Anterior cingulate cortex (tissue), 58 donors: ENCODE measurements at places on chromosomes 16 and 17.

DNA sequence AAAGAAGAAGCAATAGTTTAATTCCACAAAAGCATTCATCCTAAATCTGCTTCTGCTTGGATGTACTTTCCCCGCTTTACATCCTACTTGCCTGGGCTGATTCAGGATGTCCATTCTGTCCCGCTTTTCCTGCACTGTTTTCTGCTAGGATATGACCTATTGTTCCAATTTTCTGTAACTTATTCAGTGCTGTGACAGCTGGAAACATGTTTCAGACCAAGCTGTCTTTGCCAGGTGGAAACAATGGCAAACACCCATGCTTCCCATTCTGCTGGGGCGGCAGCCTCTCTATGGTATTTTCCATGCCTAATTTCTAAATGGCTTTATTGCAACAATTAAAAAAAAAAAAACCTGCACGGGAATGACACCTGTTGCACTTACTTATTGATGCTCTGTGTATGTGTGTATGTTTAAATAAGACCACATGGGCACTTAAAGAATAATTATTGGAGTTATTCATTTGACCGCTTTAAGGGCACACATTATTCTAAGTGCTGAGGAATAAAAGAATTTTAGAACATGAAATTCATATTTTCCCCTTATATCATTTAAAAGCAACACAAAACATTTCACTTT is 21.0 kb downstream of the COQ7 start:
- DNase-seq = no peak

DNA sequence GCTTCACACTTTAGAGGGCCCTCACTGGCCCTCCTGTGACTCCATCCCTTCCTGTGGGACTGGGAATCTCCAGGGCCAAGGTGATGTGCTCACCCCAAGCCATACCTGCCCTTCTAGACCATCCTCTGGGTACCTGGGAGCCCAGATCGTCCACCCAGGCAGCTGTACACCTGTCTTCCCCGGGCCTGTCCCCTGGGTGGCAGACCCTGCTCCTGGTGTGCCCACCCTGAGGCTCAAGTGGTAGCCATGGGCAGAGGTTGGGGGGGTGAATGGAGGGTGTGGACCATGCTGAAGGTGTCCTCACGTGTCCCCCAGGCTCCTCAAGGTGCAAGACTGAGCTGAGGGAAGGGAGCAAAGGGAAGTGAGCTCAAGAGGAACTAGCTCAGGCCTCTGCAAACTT is 9.3 kb downstream of the CLEC10A start:
- no peak for DNase-seq

- no peak for DNase-seq
These were observed 62.8 kb downstream of the HS3ST3A1 start for GRCh38 chr17:13538841-13539411.

- no peak for DNase-seq
These were observed 32.5 kb downstream of the MARF1 start for GRCh38 chr16:15610369-15610871.

DNA sequence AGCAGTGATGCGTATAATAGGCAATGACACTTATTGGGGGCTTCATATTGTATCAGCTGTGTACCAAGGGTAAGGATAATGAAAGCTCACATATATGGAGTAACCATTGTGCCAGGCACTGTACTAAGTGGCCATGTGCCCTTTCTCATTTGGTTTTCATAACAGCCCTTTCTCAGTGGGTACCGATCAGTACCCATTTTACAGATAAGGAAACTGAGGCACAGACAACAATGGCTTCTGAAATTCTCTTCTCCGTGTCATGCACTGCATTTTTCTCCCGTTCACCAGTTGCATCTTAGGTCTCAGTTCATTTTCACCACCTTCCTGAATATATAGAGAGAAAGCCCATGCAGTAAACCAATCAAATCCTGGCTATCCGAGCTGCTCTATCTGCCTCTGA is 216.7 kb upstream of the RBFOX1 start:
- DNase-seq = no peak

- no peak for DNase-seq
These were observed 23.5 kb downstream of the TANC2 start for GRCh38 chr17:62989501-62989900.

DNA sequence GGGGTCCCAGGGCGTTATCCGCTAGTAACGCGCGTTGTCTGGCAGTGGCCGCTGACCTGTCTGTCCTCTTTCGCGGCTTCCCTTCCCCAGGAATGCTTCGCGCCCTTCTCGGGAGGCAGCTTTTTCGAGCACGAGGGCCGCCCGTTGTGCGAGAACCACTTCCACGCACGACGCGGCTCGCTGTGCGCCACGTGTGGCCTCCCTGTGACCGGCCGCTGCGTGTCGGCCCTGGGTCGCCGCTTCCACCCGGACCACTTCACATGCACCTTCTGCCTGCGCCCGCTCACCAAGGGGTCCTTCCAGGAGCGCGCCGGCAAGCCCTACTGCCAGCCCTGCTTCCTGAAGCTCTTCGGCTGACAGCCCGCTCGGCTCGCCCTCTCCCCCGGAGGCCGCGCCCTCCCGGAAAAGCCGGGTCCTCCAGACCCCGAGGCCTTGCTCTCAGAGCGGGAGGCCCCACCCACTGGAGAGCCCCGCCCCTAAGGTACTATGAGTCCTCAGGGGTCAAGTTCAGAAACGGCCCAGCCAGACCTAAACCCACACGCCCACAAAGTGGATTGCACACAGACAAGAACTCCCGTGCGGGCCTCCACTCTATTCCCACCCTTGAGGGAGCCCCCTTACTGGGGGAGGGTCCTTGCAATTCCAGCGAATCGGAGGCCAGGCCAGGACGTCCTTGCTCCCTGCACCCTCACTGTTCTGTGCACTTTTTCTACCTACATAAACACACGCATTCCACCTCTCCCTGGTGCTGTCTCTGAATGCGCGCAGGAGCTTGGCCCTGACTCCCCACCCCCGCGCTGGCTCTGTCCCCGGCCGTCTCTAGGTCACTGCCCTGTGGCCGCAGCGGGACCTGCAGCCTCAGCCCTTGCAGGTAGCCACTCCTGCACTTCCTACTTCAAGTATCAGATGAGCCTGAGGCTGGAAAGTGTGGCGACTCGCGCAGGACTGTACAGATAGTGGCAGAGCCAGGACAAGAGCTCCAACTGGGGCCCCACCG is 5.4 kb upstream of the SLC5A2 start:
- no peak for DNase-seq

DNA sequence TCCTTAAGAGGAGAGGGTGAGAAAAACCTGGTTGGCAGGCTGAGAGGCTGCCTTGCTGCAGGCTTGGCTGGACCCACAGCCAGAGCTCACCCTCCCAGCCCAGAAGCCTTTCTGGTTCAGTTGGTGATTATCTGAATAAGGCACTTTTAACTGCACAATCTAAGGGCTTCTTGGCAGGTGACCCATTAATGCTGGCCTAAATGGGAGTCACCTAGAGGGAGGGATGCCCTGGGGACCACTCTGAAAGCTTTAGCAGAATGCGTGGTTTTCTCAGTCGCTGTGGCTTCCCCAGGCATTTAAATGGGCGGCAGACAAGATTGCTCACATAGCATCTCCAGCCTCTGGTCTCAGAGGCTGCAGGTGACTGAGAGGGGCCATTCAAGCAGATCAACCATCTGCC is 33.2 kb upstream of the SHISA9 start:
- DNase-seq = no peak

GRCh38 chr17:59858167-59858816 is 34.5 kb downstream of the TUBD1 start:
- DNase-seq = no peak

- no peak for DNase-seq
These were observed 580 bp downstream of the RANGRF start for GRCh38 chr17:8289103-8289397.

- DNase-seq = no peak
These were observed 126.1 kb downstream of the PITPNC1 start for GRCh38 chr17:67503184-67503583.

GRCh38 chr17:81858170-81858966 is 2.0 kb downstream of the P4HB start:
- no peak for DNase-seq

- DNase-seq = no peak
These were observed 677 bp downstream of the P2RX1 start for GRCh38 chr17:3915581-3915994.

DNA sequence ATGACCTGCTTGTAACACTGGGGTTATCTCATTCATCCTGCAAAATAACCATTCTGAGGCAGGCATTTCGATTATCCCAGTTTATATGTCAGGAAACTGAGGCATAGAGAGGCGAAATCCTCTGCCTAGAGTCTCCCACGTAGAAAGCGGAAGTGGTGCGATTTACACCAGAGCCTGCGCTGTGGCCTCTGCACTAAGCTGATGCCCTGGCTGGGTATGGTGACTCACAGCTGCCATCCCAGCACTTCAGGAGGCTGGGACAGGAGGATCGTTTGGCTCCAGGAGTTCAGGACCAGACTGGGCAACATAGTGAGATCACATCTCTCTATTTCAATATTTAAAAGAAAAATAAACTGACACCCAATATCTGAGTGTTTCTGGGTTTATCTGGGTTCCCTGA is 59.3 kb upstream of the BCO1 start:
- DNase-seq = no peak

DNA sequence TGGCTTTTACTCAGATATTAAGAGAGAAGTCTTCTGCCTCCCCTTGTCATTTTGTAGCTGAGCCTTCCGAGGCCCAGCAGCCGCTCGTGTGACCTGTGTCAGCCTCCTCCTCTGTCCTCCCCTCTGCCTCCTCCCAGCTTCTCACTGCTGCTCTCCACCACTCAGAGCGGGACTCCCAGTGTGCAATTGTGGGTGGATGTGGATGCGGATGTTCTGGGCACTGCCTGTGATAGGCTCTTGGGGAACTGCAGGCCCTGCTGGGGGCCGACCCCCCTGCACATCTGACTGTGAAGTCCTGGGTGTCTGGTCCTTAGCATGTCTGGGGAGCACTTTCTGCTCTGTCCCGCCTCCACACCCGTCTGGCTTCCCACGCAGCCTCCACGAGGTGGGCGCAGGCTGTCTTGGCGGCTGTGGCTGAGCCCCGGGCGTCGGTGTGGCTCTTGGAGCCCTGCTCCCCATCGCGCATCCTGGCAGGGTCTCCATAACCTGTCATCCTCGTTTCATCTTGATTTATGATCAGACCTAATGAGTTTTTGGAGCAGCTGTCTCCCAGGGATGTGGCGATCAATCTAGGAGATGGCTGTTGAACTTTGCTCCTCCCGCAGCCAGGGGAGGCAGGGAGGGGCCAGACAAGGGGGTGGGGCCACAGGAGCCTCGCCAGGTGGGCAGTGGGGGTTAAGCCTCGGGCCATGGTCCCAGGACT is 28.1 kb downstream of the GRIN2C start:
- no peak for DNase-seq

- no peak for DNase-seq
These were observed 3.3 kb downstream of the STX4 start for GRCh38 chr16:31036691-31037090.

- no peak for DNase-seq
These were observed 40.7 kb upstream of the CBFA2T3 start for GRCh38 chr16:89017543-89018281.

- DNase-seq = no peak
These were observed 1.3 kb upstream of the ZNF821 start for GRCh38 chr16:71885261-71885650.

DNA sequence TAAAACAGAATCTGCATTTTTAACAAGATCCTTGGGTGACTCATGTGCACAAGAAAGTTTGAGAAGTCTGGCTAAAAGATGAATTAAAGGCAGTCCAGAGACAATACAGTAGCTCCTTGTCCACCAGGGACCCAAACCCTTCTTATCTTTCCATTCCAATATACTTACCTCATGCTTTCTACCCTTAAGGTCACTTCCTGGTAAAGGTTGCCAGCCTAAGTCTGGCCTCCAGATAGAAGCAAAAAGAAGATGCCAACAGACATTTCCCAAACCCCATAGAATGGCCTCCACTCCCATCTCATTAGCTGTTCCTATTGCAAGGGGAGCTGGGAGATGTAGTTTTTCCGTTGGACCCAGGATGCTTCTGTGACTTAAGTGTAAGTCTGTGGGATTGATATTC is 101.4 kb upstream of the XYLT1 start:
- DNase-seq = no peak

DNA sequence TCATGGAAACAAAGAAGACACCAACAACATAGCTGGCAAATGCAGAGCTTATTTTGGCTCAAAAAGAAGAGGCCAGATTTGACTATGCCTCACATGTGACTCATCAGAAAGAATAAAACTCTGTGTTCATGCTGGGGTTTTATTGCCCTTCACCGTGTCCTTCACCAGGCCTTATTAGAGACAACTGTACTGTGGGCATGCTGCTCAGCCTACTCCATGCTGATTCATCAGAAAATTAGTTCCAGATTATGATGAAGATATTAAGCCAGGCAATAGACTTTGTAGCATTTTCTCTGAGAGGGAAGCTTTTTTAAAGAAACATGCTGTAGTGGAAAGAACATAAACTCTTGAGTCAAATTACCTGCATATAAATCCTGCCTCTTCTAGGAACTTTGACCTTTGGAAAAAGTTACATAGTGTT is 89.8 kb downstream of the CYB561 start:
- DNase-seq = no peak

GRCh38 chr17:77662833-77663232 is 295.7 kb upstream of the TNRC6C start:
- DNase-seq = no peak

GRCh38 chr16:62863139-62863538 is 826.9 kb upstream of the CDH8 start:
- DNase-seq = no peak

DNA sequence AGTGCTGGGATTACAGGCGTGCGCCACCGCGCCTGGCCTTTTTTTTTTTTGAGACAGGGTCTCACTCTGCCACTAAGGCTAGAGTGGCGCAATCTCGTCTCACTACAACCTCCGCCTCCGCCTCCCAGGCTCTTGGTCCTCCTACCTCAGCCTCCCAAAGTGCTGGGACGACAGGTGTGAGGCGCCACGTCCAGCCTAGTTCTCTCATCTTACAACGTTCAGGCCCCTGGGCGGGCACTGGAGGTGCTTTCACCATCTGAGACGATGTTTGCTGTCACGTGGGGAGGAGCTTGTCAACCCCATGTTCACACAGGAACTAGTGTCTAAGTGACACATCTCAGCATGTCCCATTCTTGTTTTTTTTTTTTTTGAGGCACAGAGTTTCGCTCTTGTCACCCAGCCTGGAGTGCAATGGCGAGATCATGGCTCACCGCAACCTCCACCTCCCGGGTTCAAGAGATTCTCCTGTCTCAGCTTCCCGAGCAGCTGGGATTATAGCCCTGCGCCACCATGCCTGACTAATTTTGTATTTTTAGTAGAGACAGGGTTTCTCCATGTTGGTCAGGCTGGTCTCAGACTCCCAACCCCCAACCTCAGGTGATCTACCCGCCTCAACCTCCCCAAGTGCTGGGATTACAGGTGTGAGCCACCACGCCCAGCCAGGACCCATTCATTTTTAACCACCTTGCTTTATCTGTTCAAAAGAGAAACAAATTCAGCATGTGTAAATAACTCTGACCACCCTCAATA is 5.2 kb upstream of the FANCA start:
- DNase-seq = no peak

DNA sequence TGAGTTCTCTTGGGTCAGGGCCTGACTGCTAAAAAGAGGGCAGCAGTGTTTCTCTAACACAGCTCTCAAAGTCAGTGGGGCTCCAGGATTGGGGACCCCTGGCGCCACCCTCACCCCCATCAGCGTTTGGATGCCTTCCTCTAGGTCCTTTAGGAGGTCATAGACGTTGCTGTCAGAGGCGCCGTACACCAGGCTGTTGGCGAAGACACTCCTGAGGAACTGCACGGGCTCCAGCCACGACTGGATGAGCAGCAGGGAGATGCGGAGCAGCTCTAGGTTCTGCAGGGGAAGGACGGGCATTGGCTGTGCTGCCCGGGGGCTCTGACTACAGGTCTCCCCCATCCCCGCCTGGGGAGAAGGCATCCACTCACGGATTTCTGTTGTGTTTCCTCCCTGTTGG is 993 bp downstream of the GH1 start:
- no peak for DNase-seq
